Amygdala (tissue), 56 donors: ENCODE measurements at places on chromosomes 12 and 14.
A peak's percentile ranks its signal among the peaks of the same experiment; 100 is the strongest.

GRCh38 chr14:85188836-85189235 is 341.1 kb upstream of the FLRT2 start:
- DNase-seq, result no peak

DNA sequence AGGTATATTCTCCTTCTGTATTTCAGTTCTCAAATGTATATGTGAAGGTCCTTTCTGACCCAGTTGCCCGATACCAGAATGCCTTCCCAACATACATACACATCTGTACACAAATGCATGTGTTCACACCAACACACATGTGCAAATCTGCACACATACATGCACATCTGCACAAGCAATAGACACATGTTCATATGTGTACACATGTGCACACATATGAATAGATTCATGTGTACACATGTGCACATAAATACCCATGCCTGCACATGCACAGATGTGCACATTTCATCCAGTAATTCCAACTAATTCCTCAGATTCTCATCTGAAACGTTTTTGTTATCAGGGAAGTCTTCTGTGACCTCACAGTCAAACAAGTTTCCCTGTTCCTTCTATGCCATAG is 933.6 kb downstream of the NRXN3 start:
- DNase-seq, result no peak

GRCh38 chr12:39427360-39427808 is 15.5 kb downstream of the KIF21A start:
- no peak for DNase-seq

- no peak for DNase-seq
Observed at GRCh38 chr12:47311568-47311967, 231.8 kb upstream of the AMIGO2 start.

DNA sequence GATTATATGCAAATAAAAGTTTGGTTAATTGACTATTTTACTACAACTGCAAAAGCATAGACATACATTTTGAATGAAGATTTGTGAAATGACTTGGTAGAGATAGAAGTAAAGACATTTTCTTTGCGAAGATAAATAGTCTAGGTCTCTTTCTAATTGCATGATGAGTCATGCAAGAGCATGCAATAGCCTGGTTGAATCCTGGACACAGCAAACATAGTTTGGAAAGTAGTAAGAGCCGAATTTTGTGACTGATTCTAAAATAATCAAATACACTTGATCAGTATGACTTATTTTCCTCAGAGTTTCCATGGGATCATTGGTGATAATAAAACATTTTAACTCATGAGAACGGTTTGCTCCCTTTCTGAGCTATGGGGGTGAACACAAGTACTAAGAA is 27.7 kb upstream of the CAND1 start:
- no peak for DNase-seq

DNA sequence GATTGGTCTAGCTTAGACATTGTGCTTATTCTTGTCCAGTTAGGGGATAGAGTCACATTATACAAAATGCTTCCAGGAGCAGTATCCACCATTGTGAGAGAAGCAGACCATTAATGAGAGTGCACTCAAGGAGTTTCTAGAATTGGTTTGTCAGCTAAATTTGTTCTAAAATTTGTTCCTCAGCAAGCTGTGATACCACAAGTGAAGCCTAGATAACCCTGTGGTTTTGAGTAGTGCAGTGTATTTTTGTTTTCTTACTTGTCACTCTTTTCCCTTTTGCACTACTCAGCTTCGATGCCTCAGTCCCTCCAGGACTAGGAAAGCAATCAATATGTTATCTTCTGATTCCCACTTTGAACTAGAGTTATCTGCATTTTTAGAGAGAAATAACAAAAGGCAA is 42.5 kb upstream of the AKAP6 start:
- no peak for DNase-seq

DNA sequence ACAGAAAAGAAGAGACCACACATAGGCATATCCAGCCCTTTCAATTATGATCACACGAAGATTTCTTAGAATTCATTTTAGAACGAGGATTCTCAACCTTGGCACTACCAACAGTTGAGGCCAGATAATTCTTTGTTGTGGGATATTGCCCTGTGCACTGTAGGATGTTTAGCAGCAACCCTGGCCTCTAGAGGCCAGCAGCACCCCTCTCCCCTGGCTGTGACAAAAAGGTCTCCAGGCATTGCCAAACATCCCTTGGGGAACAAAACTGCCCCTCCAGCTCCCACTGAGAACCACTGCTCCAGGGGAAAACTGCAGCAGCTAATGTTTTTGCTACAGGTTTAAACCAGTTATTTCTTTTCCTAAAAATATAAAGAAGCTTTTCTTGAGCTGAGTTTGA is 7.1 kb downstream of the NT5DC3 start:
- no peak for DNase-seq

DNA sequence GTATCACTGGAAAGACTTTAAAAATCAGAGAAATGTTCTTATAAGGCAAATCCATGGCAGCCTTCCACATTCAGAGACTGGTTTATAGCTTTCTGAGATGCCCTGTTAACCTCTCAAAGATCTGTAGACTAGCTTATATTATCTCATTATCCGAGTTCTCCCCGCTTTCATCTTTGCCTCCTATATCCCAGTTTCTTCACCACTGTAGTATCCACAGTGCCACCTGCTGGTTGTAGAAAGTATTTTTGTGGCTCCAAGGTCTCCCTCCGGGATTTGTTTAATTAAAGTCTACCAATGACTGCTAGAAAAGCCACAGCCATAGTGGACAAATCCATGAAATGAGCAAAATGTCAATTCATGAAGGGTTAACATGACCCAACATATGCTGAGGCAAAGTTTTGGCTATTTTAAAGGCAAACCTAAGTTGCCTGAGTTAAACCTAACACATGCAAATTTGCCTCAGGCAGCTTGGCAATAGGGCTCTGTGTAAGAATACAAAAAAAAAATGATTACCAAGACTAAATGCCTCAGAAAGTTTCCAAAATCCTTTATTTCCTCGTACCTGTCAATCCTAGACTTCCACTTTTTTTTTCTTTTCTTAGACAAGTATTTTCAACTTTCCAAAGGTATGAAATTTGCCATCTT is 218.8 kb upstream of the BMP4 start:
- DNase-seq, result peak; percentile 77

GRCh38 chr14:82192387-82192786 is 658.7 kb upstream of the SEL1L start:
- DNase-seq, result no peak
